ENCODE measurements at places on chromosomes 11 and 22.

- no peak overlapping the region for H3K4me3 ChIP-seq
- DNase-seq = no peak
- peaks cover 44% of the 10 kb centered on the region for H3K4me1 ChIP-seq
- no peaks in the 10 kb centered on the region for H3K27me3 ChIP-seq
- peaks cover 17% of the 10 kb centered on the region for H3K36me3 ChIP-seq
Observed at GRCh38 chr22:17112491-17113042, 8.6 kb downstream of the TMEM121B start.

GRCh38 chr11:95503047-95503446, 272.0 kb upstream of the SESN3 start:
- no peak overlapping the region for H3K27ac ChIP-seq
- H3K36me3 ChIP-seq = no peaks in the 10 kb centered on the region
- DNase-seq = no peak
- no peak overlapping the region for H3K4me3 ChIP-seq

GRCh38 chr22:41555325-41555982, 5.4 kb upstream of the CSDC2 start:
- DNase-seq = no peak
- no peak overlapping the region for H3K4me3 ChIP-seq
- H3K27me3 ChIP-seq = peaks cover 74% of the 10 kb centered on the region
- no peak overlapping the region for H3K27ac ChIP-seq
- H3K36me3 ChIP-seq = no peaks in the 10 kb centered on the region
- H3K4me1 ChIP-seq = peaks cover 4% of the 10 kb centered on the region

DNA sequence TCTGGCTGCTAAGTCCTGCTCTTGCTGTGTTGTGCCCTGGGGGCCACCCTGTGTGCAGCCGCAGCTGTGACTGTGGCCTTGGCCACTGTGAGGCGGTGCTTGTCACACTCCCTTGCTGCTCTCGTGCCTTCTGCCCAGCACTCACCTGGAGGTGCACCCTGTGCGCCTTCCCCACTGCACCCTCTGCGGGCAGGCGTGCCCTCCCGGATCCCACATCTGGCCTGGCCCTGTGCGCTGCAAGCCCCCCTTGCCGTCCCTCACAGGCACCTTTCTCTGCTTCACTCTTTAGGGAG, 27.2 kb downstream of the TBX1 start:
- no peaks in the 10 kb centered on the region for H3K36me3 ChIP-seq
- H3K4me1 ChIP-seq = no peaks in the 10 kb centered on the region
- H3K27me3 ChIP-seq = peaks cover 7% of the 10 kb centered on the region
- H3K27ac ChIP-seq = no peak overlapping the region
- no peak overlapping the region for H3K4me3 ChIP-seq
- no peak for DNase-seq

DNA sequence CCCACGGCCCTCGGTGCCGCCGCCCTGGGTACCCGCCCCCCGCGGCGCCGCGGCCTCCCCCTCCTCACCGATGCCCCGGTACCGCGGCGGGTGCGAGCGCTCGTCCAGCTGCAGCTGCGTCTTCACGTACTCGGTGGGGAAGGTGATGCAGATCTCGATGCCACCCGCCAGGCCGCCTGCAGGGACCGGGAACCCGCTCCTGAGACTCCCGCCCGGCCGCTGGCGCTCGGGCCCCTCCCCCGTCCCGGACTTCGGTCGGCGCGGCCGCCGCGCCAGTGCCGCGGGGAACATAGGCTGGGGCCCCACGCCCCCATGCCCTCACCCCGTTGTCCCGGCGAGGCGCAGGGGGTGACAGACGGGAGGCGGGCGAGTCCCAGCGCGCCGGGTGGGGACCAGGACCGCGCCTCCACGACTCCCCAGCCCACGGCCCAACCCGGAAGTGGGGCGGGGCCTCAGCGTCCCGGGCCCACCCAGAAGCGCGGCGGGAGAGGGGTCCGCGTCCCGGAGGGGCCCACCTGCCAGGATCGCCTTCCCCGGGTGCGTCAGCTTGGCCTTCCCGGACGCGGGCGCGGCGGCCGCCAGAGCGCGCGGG, 375 bp downstream of the SLC25A1 start:
- H3K27ac ChIP-seq = no peak overlapping the region
- peaks cover 9% of the 10 kb centered on the region for H3K36me3 ChIP-seq
- DNase-seq = peak; percentile 49
- peaks cover 17% of the 10 kb centered on the region for H3K4me1 ChIP-seq
- no peaks in the 10 kb centered on the region for H3K27me3 ChIP-seq

GRCh38 chr22:31323578-31324550, 22.3 kb downstream of the PATZ1 start:
- no peaks in the 10 kb centered on the region for H3K27me3 ChIP-seq
- peak overlapping the region; percentile 44 for H3K27ac ChIP-seq
- H3K4me1 ChIP-seq = no peaks in the 10 kb centered on the region
- H3K4me3 ChIP-seq = no peak overlapping the region

DNA sequence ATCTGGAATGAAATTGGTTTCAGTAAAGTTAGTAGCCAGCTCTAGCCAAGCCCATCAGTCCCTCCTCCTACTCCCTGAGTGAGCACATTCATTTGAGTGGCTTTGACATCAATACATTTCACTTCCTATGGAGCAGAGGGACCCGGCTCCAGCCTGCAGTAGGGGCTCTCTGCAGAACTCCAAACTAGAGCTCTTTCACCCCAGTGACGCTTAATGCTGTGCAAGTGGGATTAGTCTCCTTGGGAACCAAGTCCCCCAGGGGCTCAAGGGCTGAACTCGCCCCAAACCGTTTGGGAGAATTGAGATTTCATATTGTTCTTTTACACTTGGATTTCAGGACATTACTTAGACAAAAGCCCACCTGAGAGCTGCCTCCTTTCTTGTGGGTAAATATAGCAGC, 4.4 kb upstream of the FAM181B start:
- H3K27me3 ChIP-seq = peaks cover 88% of the 10 kb centered on the region
- no peaks in the 10 kb centered on the region for H3K4me1 ChIP-seq
- H3K36me3 ChIP-seq = no peaks in the 10 kb centered on the region
- DNase-seq = no peak
- H3K27ac ChIP-seq = no peak overlapping the region
- H3K4me3 ChIP-seq = no peak overlapping the region

Measured in effector memory CD8-positive, alpha-beta T cell (primary cell).